Stimulated activated CD4-positive, alpha-beta T cell treated with anti-CD3 and anti-CD28 coated beads, TNF-alpha, amount 100 ng/mL, for 24 hours (primary cell): ENCODE measurements at places on chromosomes 2 and 18.

- DNase-seq: peak; percentile 38
Observed at GRCh38 chr2:230793572-230794359, 71.0 kb upstream of the ITM2C start.

DNA sequence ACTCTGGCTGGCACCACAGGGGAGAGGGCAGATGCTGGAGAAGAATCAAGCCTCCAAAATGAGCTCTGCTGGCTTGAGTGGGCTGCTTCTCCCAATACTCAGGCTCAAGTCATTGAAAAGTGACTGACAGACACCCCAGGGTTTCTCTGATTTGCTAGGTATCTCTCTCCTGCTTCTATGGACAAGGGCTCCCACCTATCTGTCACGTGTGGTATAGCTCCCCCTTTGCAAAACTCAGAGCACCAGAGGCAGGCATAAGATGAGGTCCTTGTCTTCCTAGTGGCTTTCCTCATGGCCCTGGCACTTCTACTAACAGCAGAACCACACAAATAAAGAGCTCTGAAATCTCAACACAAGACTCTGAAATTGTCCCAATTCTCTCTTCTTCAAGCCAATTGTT, 105.2 kb downstream of the GALNT14 start:
- DNase-seq: no peak

DNA sequence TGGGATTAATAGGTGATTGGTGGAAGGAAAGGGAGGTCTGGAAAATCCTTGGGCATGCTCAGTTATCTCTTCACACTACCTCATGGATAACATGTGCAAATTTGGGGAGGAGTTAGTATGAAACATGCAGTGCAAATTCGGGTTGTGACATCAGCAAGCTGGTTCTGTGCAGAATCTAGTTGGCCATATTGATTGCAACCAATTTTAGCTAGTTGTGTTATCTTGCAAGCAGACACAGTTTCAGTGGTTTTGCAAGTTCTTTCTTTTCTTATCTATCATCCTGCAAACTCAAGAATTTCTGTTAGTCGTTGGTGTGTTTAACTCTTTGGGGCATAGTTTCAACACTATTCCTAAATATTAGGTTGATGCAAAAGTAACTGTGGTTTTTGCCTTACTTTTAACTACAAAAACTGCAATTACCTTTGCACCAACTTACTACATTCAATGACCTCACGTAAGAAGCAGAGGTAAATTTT, 135.4 kb downstream of the PTH2R start:
- DNase-seq: no peak

- DNase-seq: no peak
Observed at GRCh38 chr2:41595240-41595639, 452.6 kb upstream of the PKDCC start.

GRCh38 chr2:85590950-85591349, 4.6 kb upstream of the RNF181 start:
- no peak for DNase-seq

- no peak for DNase-seq
Observed at GRCh38 chr2:193837111-193837738, 1642.5 kb upstream of the TMEFF2 start.

DNA sequence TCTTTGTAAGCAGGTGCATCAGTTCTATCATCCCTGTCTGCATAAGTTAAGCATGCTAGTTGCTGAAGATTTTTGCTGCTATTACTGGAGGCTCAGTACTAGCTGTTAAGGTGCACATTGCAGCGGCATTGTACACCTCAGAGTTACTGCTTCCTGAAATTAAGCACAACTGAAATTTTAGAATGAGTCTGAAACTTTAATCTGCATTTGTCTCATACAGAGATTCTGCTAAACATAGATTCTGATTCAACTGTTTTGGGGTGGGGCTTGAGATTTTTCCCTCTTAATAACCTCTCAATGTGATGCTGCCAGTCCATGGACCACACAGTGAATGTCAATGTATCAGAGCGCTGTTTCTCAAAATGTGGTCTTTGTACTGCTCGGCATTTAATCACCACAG, 585.7 kb upstream of the GCFC2 start:
- DNase-seq: no peak

- no peak for DNase-seq
Observed at GRCh38 chr2:77086478-77086877, 435.7 kb downstream of the LRRTM4 start.

- DNase-seq: no peak
Observed at GRCh38 chr2:27966466-27966865, 75.9 kb downstream of the BABAM2 start.

DNA sequence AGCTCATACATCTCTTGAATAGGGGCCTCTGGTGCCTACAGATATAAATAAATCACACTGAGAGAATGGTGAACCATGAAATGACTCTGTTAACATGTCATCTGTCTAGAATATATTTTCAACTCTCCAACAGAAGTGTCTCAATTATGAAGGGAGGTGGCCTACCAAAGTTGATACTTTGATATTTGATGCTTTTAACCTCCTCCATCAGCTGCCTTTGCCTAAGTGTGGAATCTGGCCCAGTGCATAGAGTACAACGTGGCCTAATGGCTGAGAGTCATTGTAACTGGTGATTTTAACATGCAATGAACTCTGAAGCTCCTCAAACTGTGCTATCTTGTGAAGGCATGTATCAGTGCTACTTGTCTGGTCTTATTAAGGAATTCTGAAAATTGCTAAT, 93.4 kb downstream of the MYO3B start:
- no peak for DNase-seq

DNA sequence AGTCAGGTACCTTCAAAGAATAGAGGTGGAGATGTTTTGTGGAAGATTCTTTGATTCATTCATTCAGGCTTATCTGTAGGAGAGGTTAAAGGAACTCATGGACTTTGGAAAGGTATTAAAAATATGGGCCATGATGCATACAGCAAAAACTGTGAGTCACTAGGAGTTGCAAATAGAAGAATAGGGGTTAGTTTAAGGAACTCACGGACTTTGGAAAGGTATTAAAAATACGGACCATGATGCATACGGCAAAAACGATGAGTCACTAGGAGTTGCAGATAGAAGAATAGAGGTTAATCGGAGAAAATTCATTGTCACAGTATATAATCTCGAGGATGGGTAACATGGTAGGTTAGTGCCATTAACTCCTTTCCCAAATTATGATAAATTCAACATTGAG, 41.2 kb downstream of the SLC9A2 start:
- no peak for DNase-seq

DNA sequence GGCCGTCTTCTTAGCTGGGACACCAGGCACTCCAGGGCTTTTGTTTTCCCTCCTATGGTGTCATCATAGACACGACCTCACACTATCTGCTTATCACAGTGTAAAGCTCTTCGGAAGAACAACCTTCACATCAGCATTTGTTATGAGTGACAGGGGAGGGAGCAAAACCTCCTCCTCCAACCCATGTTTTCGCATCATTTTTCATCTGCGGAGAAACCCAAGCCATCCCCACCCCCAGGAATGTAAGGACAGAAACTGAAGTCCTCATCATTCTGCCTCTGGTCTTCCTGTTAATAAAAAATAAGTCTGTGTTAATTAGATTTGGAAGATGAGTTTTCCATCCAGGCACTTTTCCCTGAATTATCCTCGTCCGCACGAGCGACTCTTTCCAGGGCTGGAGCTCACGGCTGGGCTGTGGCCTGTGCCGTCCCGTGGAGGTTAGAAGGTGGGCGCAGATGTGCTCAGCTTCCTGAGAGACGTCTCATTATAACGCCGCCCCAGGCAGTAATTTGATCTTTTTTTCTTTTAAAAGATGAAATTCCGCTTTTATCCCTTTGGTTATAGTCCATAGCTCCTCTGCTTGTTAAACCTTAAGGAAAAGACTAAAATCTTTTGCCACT, 101.6 kb upstream of the TMEM18 start:
- DNase-seq: no peak

DNA sequence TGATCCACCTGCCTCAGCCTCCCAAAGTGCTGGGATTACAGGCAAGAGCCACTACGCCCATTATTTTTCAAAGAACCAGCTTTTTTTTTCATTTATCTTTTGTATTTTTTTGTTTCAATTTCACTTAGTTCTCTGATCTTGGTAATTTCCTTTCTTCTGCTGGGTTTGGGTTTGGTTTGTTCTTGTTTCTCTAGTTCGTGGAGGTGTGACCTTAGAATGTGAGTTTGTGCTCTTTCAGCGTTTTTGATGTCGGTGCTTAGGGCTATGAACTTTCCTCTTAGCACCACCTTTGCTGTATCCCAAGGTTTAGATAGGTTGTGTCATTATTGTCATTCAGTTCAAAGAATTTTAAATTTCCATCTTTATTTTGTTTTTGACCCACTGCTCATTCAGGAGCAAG, 86.7 kb upstream of the MSTN start:
- no peak for DNase-seq

DNA sequence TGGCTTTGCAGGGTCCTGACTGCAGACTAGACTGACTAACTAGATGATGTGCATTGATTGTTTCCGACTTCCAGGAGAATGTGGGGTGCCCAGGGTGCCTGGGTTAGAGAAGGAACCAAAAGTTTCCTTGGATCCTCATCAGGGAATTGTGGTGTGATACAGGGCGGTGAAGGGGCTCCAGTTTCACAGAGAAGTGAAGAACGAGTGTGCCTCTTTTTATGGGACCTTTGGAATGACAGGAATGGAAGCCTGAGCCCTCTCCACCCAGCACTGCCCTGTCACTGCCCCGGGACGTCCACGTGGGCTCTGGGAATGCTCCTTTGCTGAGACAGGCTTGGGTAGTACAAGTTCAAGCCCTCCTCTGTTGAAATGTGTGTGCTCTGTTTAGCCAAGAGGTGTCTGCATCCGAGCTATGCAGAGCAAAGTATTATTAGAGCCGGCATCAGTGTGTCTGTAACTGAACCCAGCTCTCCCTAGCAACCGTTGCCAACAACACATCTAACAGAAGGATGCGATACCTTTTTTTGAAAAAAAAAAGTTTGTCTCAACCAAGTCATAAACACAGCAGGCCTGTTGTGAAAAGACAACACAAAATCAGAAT, 183.6 kb downstream of the SMAD7 start:
- DNase-seq: no peak

GRCh38 chr2:100620481-100620880, 57.7 kb downstream of the PDCL3 start:
- DNase-seq: no peak

- DNase-seq: no peak
Observed at GRCh38 chr2:230910546-230911177, 14.4 kb downstream of the GPR55 start.

DNA sequence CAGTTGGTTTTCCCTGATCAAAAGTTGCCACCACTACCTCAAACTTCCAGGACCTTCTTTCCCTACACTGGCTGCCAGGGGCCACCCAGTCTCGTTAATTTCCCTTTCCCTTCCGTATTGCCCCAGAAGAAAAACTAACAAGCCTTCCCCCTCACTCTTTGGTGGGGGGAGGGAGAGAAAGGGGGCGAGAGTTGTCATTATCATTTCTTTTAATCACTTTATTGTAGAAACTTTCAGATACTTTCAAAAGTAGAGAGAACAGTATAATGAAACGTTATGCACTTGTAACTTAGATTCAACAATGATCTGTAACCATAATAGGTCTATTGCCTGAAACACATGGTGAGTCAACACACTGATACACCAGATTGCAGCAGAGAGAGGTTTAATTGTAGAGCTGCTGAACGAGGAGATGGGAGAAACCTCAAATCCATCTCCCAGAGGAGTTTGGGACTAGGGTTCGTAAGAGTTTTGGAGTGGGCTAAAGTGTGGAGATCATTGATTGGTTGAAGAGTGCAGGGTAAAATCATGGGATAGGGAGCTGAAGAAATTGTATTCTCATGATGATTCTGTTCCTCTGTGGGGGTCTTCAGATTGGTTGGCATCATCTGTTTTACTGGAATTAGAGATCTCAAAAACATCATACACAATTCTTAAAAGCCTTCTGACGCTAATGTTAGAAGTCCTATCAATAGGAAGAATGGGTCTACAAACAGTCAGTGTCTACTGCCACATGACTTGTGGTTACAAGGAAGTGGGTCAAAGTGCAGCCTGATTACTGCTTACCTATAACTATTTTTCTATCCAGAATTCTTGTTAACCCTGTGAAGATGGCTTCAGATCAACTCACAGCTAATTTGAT, 2.6 kb upstream of the RNF149 start:
- DNase-seq: no peak

GRCh38 chr2:120110507-120110906, 97.6 kb downstream of the EPB41L5 start:
- DNase-seq: no peak

DNA sequence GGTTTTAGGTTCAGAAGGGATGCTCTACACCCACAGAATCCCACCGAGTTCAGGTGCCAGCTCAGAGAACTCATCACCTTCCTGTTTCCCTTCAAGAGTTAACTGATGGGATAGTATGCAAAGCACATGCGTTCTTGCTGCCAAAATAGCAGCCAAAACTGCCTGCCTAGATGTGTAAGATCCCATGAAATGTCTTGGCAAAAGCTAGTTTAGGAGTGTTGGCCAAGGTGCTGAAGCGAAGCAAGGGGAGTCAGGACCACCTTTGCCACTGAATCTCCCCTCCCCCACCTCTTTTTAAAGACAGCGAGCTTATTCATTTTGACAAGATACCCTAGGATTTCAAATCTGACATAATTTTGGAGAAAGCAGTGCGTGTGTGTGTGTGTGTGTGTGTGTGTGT, 2.1 kb downstream of the DOCK10 start:
- DNase-seq: no peak

DNA sequence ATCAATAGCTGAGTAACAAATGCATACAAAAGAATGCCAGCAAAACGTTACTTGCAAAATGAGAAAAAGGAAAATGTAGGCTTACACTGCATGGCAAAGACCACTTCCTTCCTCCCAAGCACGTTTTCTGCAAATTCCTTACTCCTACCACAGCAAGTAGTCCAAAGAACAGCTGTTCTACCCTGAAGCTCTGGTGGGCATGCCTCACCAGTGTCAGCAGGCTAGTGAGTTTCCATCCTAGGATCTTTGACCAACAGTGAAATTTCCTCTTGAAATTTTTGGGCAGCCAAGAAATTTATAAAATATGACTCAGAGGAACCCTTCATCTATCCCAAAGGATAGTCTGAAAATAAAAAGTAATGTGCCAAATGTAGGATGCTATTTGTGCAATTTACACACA, 123.9 kb downstream of the ZNF532 start:
- DNase-seq: no peak

GRCh38 chr18:363301-364085, 95.6 kb upstream of the THOC1 start:
- no peak for DNase-seq

DNA sequence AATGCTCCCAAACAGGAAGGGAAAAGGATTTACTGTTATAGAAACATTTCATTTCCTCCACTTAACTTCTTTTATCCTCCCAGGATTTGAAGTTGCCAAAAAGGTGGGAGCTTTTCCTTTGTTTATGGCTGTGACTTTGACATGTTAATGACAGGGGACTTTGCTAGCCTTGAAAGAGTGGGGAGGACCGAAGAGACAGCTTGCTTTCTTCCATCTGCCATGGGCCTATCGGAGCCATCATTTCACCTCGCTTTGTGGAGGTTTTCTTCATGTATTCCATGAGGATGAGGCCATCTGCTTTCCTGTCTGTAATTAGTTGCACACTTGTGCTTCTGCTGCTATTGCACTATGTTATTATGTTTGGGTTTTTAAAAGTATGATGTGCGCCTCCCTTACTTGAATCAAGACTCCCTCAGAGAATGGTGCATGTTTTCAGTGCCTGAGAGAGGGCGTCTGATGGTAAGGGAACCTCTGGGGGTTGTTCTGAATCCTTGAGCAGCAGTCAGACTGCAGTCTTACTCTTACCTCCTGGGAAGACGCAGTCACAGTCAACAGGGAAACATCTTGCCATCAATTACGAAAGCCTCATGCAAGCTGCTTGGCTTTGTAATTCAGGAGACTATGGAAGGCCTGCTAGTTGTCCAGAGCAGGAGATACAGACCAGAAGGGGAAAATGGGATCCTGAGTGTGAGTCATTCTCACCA, 173.3 kb upstream of the MGAT5 start:
- DNase-seq: no peak

- DNase-seq: no peak
Observed at GRCh38 chr2:151782378-151783132, 45.7 kb downstream of the ARL5A start.
